IMR-90 (cell line): ENCODE measurements at places on chromosomes 7 and 10. TPM values are rescaled to one million over a fixed set of nuclear protein-coding genes. Genes with fewer than 3 reads are reported as not detected.

DNA sequence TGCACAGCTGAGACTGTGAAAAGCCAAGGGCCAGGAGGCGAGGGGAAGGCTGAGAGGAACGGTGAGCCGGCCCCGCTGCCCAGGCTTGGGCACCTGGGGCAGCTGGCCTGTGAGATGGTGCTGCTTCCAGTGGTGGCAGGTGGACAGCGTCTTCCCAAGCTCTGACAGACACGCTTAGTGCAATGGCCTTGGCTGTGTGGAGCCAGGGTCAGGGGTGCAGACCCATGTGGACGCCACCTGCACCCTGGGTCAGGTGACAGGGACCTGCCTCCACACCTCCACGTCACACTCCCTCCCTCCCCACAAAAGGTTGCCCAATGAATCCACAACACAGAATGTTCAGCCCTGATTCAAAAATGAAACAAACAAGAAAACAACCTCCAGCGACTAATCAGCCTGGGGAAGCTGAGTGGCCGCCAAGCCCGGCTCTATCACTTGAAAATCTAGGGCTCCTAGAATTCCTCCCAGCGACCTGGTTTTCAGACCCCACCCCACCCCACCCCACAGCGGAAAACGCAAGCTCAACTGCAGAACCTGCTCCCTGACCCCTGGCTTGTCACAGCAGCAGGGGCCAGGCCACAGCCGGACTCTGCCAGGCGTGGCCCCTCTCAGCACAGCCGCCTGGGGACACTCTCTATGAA is 54.3 kb downstream of the PRKAG2 start:
- H3K27me3 ChIP-seq = peaks cover 50% of the 10 kb centered on the region
- H3K36me3 ChIP-seq = no peaks in the 10 kb centered on the region
- H3K27ac ChIP-seq = no peak overlapping the region
- H3K4me1 ChIP-seq = no peaks in the 10 kb centered on the region
- H3K4me3 ChIP-seq = no peak overlapping the region

APBB1IP gene
- not detected in 2 replicates for total RNA-seq

DNA sequence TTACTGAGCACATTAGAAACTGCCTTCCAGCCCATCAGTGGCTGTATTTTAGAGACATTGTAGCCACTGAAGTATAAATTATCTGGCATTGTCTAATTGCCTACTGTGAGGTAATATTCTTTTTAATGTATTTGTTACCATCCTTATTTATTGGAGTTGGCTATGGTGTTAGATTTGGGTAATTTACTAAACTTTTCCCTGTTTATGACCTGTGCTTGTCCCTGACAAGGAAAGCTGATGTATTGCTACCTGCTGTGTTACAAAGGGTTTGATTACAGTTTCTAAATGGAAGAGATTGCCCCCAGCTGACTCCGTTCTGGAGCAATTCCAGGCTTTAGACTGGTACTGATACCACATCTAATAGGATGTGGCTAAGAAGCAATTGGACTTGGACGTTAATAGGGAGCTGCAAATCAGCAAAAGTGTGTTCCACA is 12.3 kb upstream of the ASCC1 start:
- H3K27me3 ChIP-seq = no peaks in the 10 kb centered on the region
- peaks cover 3% of the 10 kb centered on the region; the same call in 1 of the 2 replicates for H3K4me1 ChIP-seq
- no peak overlapping the region for H3K27ac ChIP-seq
- peaks cover 15% of the 10 kb centered on the region for H3K36me3 ChIP-seq

STK31 gene
- not detected in 2 replicates for total RNA-seq

VAX1 gene
- total RNA-seq = not detected in 2 replicates

DNA sequence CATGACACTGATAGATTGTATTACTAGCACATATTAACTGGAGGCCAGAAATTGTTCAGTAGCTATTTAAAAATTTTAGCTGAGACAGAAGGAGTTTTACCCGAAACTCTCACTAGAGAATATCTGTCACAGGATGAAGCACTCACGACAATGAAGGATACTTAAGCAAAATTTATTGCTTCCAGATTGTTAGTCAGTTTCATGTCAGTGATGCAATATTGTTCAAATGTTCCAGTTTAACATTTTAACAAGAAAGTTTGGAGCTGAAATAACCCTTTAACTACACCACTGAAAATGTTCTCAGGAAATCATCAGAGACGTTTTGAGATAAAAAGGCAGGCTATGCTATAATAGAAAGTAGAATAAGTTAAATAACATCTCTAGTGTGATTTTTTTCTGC is 15.0 kb upstream of the CADPS2 start:
- no peak for DNase-seq
- no peaks in the 10 kb centered on the region for H3K4me1 ChIP-seq
- no peaks in the 10 kb centered on the region for H3K36me3 ChIP-seq
- H3K27me3 ChIP-seq = no peaks in the 10 kb centered on the region
- H3K27ac ChIP-seq = no peak overlapping the region
